ENCODE measurements at places on chromosomes 7 and 10.

DNA sequence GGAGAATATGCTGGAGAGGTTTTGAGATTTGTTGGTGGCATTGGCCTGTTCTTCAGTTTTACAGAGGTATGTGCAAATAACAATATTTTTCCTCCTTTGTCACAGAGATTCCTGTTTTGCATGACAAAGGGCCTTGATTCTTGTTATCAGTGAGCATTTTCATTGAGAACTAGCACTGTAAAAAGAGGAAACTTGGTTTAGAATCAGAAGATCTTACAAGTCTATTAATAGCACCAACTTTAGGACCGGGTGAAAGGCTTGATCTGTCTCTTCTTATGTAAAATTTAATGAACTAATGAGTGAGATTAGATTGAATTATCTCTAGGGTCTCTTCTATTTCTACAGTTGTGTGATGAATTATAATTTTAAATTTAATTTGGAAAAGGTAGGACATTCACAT, 25.5 kb downstream of the TSPAN13 start:
- DNase-seq, result no peak

- no peak for DNase-seq
Measured at GRCh38 chr10:76640806-76641205, 996.8 kb downstream of the KCNMA1 start.

DNA sequence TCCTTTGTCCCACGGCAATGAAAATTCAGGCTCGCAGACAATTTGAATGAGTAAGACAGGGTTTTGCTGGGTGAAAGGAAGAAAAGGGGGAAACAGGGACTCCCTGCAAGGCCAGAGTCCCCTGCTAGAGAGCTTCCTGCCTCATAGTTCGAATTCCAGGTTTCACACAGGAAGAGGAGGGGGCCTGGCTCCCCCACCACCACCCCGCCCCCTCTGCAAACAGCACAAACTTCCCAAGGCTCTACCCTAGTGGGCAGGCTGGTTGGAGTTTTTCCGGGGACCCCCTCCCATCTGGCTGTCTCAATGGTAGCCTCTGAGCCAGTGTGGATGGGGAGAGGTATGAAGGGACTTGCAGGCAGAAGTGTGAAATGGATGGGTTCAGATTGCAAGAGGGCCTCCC, 57.4 kb upstream of the NEBL start:
- no peak for DNase-seq

DNA sequence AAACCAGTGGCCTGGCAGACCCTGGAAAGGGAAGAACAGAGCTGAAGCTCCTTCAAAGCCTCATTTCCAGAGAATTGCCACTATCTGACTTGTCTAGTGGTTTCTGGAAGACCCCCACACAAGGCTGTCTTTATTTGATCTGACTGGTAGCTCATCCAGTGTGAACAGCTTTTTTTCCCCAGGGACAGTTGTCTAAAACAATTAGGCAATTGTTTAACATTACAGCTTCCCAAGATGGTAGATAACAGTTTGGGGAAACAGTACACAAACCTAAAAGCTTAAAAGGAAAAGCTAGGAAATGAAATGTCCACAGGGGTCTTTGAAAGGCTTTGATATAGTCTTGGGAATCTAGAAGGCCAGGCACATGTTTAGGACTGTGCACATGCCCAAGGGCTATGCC, 203.4 kb upstream of the CTBP2 start:
- no peak for DNase-seq

GRCh38 chr10:88466786-88467185, 116.3 kb downstream of the RNLS start:
- no peak for DNase-seq

- DNase-seq, result no peak
Measured at GRCh38 chr7:56537952-56538351, 421.7 kb upstream of the NUPR2 start.

DNA sequence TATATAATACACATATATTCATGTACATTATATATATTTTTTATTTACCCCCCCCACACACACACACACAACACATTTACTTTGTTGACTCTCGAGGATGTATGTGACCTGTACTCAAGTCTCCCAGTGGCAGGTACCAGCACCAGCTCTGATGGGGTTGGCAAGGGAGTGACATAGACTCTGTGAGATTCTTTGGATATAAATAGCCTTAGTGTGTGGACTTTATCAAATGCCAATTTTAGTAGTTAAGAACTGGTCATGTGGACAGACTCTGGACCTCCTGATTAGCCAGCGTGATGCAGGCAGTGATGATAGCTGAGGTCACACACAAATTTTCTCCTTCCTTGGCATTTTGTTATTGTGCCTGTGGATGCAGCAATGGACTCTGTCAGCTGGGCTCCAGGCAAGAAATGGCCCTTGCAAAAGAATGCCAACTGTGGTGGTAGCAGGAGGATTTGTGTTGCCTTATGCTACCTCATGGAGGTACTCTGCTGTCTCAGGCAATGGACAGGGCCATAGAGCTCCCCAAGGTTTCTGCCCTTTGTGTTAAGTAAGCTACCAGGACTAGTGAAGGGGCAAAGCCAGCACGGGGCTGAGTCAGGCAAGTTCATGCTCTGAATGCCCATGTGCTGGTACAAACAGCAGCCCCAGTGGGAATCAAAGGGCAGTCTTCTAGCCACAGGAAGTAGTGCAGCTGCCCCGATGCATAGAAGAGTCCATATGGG, 224.6 kb upstream of the ZWINT start:
- DNase-seq, result no peak

GRCh38 chr10:114623661-114624294, 34.3 kb downstream of the ABLIM1 start:
- DNase-seq, result no peak

- no peak for DNase-seq
Measured at GRCh38 chr7:505171-505570, 14.5 kb downstream of the PDGFA start.

DNA sequence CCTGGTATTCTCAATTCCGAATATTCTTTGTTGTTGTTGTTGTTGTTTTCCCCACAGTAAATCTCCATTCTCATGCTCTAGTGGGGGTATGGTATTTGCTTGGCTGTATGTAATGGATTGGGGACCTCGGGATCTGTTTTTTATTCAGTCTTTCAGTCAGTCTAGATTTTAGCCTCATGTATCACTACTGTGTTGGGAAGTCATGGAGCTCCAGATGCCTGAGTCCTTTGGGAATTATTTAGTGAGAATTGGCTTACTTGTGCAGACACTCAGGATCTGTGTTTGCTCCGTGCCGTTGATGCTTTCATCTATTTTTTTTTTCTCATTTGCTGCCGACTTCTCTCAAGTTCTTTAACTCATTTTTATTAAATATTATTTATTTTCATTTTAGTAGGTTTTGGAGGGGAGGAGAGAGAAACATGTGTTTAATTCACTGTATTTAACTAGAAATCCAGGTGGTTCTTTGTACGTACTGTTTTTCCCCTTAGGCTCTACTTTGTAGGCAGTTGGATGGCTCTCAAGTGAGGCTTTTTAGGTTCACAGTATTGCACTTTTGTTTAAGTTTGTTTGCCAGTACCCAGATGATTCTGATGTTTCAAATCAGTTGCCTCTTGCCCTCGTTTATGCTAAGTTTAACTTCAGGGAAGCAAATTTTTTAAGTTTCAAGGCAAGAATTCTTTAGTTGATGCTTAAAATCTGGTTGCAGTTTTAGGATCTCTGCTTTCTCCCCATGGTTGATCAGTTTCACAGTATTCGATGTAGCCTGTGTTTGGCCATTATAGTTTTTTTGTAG, 36.9 kb downstream of the ZNRF2 start:
- no peak for DNase-seq

DNA sequence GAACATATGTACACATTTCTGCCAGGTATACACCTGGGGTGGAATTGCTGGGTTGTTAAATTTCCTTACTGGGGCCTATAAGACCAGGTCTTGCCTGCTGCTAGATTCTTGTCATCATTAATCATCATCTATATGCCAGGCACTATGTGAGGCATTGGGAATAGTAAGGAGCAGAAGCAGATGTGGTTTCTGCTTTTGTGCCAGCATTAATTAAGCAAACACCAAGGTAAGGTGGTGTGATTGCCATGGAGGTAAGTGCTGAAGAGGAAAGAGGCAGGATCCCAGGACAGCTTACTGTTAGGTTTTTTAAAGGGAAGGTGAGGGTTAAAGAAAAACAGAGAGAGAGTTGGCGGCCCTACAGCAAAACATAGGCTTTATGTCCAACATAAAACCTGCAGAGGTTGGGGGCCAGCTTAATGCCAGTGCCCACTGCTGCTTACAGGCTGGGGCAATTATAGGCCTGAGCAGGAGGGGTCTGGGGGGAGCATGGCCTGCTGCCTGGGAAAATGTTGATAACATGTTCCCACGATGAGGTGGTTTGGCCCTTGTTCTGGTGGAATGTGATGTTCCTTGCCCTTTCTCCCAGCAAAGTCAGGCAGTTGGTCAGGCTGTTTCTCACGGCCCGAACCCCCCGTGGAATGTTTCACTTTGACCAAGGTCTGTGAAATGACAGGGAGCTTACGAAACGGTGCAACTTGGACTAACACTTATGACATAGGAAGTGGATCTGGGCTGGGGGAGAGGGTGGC, 93.9 kb downstream of the RBM20 start:
- DNase-seq, result no peak

DNA sequence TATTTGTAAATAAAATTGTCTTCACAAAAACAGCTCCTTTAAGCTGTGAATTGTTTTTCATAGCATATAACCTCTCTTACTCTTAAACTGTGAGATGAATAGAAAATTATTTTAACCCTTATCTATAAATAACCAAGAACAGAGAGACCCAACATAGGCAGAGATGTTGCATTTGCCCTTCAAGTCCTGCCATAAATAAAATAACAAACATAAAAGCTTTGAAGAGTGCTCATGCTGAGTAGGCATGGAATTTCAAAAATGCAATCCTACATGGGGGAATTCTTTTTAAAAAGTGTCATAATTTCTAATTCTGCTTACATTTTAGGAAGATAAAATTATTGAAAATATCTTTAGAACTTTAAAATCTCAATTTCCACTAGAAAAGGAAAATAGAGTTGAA, 124.1 kb upstream of the FERD3L start:
- no peak for DNase-seq

Measured in endothelial cell (in vitro differentiated cells).